ENCODE measurements at places on chromosomes 1 and 21. TPM values are rescaled to one million over a fixed set of nuclear protein-coding genes. Genes with fewer than 3 reads are reported as not detected.

DNA sequence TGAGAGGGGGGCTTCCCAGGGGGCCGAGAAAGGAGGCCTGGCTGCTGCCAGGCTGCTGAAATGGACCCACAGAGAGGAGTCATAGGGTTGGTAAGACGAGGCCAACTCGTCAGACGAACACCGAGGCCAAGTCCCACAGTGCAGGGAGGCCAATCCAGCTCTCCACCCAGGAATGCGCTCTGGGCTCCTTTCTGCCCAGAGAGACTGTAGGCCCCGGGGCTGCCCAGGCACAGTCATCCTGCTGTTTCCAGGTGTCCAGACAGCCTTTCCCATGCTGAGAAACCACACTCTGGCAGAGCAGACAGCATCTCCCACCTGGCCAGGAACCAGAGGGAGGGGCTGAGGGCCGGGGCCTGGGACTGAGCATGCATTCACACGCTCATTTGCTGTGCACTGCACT lies 26.7 kb upstream of the RSPO1 start:
- no peak overlapping the region for H3K27ac ChIP-seq
- H3K4me3 ChIP-seq, result no peak overlapping the region
- H3K36me3 ChIP-seq, result no peaks in the 10 kb centered on the region
- peaks cover 27% of the 10 kb centered on the region for H3K27me3 ChIP-seq
- no peaks in the 10 kb centered on the region for H3K4me1 ChIP-seq

DNA sequence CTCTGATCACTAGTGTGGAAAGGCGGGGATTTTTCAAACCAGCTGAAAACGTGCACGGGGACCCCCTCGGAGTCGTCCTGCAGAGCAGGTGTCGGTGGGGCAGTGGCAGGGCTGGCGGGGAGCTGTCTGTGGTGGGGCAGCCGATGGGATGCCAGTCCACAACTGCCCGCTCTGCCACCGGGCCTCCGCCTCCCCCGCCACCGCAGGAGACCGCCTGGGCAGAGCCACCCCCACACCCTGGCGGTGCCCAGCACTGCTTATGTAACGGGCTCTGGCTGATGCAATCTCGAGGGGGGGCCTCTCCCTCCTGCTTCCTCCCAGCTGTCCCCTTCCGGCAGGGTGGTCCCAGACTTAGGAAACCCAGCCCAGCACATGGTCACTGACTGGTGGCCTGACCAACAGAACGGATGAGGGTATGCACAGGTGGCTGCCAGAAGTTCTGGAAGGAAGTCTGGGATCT lies 9.3 kb downstream of the CHD5 start:
- no peak overlapping the region for H3K27ac ChIP-seq
- no peaks in the 10 kb centered on the region for H3K36me3 ChIP-seq
- H3K27me3 ChIP-seq, result peaks cover 35% of the 10 kb centered on the region
- H3K4me3 ChIP-seq, result no peak overlapping the region
- DNase-seq, result no peak
- no peaks in the 10 kb centered on the region for H3K4me1 ChIP-seq

DNA sequence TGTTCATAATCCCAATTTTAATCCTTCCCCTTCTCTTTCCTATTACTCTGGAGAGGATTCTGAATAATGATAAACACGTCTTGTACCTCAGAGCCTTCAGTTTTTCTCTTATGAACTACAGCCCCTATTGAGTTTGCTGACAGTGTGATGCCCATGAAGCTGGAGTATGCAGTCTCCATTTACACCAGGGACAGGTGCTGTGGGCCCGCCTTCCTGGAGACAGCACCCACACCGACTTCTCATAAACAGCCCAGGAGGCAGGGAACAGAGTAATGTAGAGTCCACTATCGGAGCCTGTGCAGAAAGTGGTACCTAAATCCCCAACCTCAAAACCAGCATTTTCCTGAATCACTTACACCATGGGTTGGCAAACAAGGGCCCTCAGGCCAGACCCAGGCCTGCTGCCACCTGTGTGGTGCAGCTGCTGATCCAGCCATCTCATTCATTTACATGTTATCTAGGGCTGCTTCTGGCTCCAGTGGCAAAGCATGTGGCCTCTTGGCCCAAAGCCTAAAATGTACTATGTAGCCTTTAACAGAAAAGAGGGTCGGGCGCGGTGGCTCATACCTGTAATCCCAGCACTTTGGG lies 95.1 kb upstream of the KRTAP19-8 start:
- H3K27me3 ChIP-seq, result no peaks in the 10 kb centered on the region
- H3K4me3 ChIP-seq, result no peak overlapping the region
- no peaks in the 10 kb centered on the region for H3K4me1 ChIP-seq
- DNase-seq, result no peak
- no peaks in the 10 kb centered on the region for H3K36me3 ChIP-seq

DNA sequence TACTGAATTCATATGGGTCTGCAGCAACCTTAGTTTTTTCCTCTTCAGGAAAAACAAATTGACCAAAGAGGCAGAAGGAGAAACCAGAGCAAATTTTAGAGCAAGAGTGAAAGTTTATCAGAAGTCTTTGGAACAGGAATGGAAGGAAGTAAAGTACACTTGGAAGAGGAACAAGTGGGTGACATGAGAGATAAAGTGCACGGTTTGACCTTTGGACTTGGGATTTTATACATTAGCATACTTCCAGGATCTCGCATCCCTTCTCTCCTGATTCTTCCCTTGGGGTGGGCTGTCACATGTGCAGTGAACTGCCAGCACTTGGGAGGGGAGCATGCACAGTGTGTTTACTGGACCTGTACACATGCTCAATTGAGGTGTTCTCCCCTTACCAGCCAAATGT lies 754.8 kb upstream of the ADAMTS5 start:
- H3K36me3 ChIP-seq, result no peaks in the 10 kb centered on the region
- no peaks in the 10 kb centered on the region for H3K4me1 ChIP-seq
- H3K27ac ChIP-seq, result no peak overlapping the region
- H3K4me3 ChIP-seq, result no peak overlapping the region
- peaks cover 2% of the 10 kb centered on the region for H3K27me3 ChIP-seq
- DNase-seq, result no peak

Gene AMY2B
- total RNA-seq, result 0.92 TPM

Gene SLAMF1
- not detected for total RNA-seq

Gene ITGB2
- total RNA-seq, result not detected

All from HFFc6 (cell line).